CD14-positive monocyte (primary cell): ENCODE measurements at places on chromosomes 7 and 10.

GRCh38 chr7:82548141-82548688 is 104.6 kb upstream of the CACNA2D1 start:
- DNase-seq = no peak

- DNase-seq = no peak
These were observed 26.9 kb upstream of the EPHB6 start for GRCh38 chr7:142827951-142828500.

DNA sequence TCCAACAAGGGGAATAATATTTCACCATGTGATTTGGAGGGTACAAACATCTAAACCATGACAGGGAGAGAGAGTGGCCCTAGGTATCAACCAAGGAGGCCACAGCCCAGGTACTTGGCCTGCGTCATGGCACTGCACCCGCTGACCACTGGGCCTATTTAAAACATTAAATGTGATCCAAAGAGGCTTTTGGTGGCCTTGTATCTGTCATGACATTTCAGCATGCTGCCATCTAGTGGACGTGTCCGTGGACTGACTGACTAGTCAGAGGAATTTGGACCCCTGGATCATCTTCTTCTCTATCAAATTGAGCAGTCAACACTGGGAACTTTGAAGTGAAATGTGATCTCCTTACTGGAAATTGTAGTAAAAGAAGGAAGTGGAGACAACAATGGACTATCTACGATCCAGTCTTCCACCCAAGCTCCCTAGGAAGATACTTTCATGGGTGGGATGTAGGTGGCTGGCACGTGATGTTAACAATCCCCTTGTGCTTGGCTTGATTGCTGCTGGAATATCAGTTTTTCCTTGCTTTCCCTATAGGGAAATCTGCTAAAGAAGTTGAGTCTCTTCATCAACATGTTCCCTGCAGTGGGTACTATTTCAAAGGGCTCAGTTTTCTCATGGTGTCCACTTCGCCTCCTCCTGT is 24.6 kb upstream of the ITGA8 start:
- no peak for DNase-seq

GRCh38 chr7:92785923-92786322 is 50.5 kb downstream of the CDK6 start:
- DNase-seq = no peak

- no peak for DNase-seq
These were observed 228.9 kb downstream of the SDHAF3 start for GRCh38 chr7:97346349-97346748.

GRCh38 chr7:30182814-30183213 is 48.0 kb downstream of the MTURN start:
- DNase-seq = peak; percentile 65

- no peak for DNase-seq
These were observed 143.7 kb downstream of the CREB5 start for GRCh38 chr7:28556025-28556424.

- no peak for DNase-seq
These were observed 107.3 kb downstream of the LRRN3 start for GRCh38 chr7:111198255-111198654.

DNA sequence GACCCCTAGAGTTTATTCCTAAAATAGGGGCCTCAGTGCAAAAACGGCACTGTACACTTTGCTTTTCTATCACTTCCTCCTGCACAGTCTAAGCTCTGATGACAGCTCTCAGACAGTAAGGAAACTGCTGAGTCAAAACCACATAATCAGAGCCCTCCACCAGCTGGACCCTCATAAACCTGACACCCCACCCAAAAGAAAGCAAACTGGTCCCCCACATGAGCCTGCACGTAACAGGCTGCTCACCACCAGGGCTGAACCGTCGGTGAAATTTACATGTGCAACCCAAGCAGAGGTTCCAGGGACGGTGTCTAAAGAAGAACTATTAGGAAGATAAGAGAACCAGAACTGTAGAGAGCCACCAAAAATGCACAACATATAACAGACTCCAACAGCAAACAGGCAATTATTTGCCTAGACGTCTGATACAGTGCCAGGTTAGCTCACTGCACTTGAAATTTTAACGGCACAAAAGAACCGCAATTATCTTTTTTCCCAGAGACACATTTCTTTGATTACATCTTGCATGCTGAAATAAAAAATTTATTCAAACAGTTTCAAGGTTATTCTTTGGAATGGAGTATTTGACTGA is 19.6 kb downstream of the SGMS1 start:
- peak; percentile 10 for DNase-seq

GRCh38 chr7:104794154-104794553 is 219.9 kb upstream of the KMT2E start:
- no peak for DNase-seq

- peak; percentile 15 for DNase-seq
These were observed 500.9 kb upstream of the ZMIZ1 start for GRCh38 chr10:78567680-78568455.

- no peak for DNase-seq
These were observed 27.4 kb upstream of the TPK1 start for GRCh38 chr7:144863320-144863647.

GRCh38 chr7:77335581-77335980 is 80.6 kb downstream of the GSAP start:
- no peak for DNase-seq

- no peak for DNase-seq
These were observed 451.5 kb downstream of the SORCS1 start for GRCh38 chr10:106712988-106713387.

GRCh38 chr7:29019896-29020295 is 61.8 kb upstream of the TRIL start:
- DNase-seq = no peak

GRCh38 chr7:127393368-127394058 is 1.0 kb upstream of the ZNF800 start:
- DNase-seq = no peak

DNA sequence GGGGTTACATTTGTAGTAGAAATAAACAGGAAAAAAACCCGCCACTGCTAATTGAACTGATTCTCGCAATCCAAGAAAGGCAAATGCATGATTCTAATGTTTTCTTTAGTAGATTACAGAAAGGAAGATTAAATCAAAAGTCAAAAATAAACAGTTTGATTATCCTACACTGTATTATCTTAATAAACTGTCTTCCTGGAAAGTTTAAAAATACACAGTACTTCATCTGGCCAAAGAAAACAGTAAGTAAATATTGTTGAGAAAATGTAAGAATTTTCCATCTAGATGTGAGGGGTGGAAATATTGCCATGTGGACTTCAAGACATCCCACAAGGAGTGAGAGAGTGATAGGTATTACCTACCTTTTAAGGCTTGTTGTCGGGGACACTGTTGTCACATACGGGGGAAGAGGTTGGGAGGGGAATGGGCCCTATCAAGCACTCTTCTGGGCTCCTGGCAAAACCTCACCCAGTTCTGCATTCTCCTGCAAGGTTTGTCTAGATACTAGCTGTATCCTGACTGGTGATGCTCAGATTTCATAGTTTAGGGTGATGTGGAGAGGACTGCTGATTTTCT is 17.8 kb downstream of the GRK5 start:
- no peak for DNase-seq

DNA sequence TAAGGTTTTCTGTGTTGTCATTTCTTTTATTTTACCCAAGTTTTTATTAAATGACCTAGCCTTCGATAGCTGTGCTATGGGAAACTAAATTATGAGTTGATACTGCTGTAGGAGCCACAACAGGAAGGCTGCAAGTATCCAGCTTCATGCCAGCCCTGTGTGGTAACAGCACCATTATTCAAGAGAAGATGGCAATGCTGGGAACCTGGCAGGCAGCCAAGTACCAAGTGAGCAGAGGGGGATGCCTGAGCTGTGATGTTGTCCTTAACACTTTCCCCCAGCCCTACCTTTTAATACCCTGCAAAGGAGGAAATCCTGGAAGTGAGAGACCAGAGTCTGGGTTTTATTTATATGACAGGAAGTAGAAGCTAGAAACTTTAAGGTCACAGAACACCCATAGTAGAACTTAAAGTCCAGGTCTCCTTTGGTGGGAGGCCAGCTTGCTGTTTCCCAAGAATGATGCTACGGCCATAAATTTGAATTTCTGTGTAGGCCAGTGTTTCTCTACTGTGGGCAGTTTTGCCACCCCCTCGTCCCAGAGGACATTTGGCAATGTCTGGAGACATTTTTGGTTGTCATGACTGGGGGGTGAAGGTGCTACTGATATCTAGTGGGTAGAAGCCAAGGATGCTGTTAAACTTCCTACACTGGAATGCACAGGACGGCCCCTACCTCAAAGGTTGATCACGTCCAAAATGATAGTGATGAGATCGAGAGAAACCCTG is 9.2 kb upstream of the ATXN7L1 start:
- DNase-seq = no peak

- DNase-seq = no peak
These were observed 23.8 kb upstream of the GLCCI1 start for GRCh38 chr7:7944619-7945282.

GRCh38 chr10:5526691-5527331 is 2.0 kb downstream of the CALML3 start:
- no peak for DNase-seq

DNA sequence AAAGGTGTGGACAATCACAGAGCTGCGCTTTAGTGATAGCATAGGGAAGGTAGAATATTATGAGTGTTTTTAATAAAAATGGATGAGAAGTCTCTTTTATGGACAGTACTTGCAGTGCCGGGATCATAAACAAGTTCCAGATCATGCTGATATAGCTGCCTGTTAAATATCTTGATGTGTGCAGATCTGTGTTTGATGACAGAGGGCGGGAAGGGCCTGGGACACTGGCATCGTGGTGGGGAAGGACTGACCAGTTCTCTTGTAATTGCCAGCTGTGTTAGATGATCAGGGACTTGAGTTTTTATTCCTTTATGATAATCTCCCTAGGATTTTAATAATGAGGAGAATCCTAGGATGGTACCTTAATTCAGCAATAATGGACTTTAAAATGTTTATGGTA is 14.6 kb downstream of the SND1 start:
- no peak for DNase-seq

- no peak for DNase-seq
These were observed 156.6 kb upstream of the SEMA3D start for GRCh38 chr7:85343484-85343883.
